Femur (tissue), 1 donor: ENCODE measurements at places on chromosomes 3 and 15.

GRCh38 chr15:31365655-31366127 lies 39.1 kb downstream of the KLF13 start:
- DNase-seq: peak; percentile 83

- DNase-seq: no peak
Measured at GRCh38 chr3:143596957-143597642, 251.2 kb downstream of the SLC9A9 start.

GRCh38 chr15:33068511-33068990 lies 126.0 kb downstream of the FMN1 start:
- peak; percentile 81 for DNase-seq

DNA sequence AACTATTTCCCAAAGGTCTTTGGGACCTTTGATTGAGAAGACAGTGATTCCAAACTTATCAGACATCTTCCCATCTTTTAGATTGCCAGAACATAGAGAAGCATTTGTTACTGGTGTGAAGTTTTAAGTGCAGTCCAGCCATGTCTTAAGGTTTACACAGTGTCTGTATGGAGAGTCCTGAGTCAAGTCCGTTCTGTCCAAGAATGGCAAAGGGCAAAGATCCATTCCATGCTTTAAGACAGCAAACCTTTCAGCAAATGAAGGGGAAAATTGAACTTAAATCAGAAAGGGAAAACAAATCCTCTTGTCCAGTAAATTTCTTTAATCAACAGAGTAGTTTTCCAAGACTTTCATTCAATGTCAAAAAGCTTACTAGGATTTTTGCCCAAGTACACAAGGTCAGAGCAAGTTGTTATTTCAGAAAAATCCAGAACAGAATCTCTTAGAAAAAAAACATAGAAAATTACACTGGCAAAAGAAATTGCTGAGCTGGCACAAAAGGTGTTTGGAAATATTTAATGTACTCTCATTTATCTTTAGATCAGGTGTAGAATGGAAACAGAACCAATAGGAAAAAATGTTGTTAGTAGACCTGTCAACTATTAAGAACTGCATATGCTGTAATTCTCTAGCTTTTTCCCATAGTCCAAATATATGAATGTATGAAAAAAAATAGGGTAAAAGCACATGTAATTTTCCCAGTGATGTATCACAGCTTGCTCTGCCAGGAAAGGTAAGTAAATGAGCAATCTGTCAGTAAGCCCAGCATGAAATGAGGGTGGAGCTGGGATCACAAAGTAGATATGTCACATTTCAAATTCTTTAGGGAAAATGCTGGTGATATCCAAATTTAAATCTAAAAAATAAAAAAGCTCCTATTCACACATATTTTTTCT lies 1099.9 kb downstream of the TUSC7 start:
- DNase-seq: no peak

DNA sequence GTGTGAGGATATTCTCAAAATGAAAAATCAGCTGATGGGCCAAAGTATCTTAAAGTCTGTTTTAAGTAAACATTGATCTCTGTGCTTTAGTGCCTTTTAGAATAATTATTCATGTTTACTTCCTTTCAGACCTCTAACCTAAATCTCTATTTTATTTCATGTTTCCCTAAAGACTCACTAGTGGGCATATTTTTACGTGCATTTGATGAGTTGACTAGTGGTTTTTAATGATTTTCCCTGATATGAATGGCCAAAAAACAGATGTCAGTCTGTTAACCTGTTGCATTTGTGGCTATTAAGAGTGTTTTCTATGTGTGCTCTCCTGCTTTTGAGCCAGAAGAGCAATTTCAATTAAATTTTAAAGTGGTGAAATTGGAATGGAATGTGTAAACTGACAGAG lies 6.9 kb downstream of the FAIM start:
- DNase-seq: no peak

DNA sequence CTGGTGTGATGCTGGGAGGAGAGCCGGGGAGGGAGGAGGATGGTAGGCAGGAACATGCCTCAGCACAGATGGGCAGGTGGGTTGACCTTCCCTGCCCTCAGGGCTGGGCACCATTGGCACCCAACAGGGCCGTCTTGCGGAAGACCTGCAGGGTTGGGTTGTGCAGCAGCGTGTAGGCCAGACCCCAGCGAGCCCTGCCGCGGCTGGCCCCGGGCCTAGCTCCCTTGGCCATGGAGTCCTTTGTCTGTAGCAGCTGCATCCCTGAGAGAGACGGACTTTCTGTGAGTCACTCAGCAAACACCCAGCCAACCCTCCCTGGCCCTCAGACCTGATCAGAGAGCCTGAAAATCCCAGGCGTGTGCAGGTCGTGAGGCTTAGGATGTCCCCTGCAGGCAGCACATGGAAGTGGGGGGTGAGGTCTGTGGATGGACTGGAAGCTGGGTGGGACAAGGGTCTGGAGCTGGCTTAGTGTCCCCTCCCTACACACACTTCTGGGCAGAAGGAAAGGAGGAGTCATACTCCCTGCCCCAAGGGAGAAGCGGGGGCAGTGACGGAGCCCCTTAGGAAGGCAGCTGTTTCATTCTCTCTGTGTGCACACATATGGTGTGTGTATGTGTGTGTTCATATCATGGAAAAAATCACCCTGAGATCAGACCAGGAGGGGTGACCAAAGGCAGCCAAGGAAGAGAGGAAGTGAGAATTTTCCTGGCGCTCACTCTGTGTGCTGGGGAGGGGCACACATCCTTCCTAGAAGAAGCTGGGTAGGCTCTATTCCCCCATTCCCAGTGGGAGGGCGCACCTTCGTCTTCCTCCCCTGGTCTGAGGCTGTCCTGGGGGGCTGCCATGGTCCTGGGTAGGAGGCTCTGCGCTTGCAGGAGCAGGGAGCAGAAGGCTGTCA lies 6.7 kb downstream of the ISLR start:
- DNase-seq: peak; percentile 81

DNA sequence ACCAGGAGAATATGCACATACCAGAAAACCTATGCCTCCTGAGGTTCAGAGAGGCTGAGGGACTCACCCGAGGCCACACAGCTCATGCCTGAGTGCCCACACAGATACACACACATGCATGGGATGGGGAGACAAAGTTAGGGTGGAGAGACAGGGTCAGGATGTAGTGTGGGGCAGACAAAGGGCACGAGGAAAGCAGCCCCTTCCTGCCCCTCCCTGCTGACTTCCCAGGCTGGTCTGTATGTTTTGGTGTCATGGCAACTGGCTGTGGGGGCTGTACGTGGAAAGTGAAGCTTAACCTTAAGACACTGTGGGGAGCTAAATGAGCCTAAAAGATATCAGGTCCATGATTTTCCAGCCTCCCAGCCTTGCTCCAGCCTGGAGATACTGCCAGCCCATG lies 57.8 kb downstream of the EPHB3 start:
- DNase-seq: peak; percentile 70

DNA sequence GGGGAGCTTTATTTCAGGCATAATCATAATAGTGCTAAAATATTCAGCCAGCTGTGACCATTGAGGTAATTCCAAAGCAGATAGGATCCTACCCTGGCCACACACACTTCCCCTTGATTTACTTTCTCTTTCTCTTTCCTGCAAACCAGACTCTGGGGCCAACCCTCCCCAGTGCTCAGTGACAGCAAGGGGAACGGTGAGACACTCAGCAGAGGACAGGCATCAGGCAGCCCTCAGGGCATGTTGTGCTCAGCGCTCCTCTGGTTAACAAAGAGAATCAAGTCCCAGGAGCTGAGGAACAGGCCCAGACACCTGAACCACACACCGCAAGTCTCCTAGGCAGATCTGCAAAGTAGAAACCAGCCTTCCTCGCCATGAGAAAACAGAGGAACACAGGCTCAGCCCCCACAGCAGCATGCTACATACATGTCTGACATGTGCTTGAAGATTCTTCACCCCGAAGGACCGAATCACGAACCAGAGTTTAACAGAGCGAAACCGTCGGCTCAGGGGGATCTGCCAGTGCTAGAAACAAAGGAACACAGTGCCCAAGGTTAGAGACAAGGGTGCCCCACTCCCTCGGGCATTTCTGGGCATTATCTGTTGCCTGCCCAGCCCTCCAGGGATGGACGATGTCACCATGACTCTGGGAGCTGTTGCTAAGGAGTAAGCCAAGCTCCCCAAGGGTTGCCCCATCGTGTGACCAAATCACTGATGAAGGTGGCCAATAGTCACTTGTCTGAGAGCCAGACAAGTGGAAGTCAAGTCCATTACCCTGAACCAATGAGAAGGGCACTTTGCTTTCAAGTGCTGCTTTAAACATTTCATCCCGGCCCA lies 17.5 kb downstream of the HDC start:
- no peak for DNase-seq

DNA sequence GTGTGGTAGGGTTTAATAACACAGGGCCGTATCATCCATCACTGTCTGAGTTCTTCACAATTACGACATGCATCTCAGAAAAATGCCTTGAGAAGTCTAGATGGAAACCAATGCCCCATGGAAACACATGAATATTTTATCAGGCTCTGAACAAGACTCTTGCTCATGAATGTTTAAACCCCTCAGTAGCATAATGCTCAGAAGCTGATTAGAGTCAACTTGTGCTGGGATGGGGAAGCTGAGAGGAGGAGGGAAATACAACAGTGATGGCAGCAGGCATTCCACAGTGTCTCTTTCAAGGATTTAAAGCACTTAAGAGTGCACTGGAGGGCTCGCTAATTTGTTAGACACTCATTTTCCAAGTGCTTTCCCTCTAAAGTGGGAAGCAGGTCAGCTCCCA lies 3.8 kb downstream of the GPR156 start:
- no peak for DNase-seq

DNA sequence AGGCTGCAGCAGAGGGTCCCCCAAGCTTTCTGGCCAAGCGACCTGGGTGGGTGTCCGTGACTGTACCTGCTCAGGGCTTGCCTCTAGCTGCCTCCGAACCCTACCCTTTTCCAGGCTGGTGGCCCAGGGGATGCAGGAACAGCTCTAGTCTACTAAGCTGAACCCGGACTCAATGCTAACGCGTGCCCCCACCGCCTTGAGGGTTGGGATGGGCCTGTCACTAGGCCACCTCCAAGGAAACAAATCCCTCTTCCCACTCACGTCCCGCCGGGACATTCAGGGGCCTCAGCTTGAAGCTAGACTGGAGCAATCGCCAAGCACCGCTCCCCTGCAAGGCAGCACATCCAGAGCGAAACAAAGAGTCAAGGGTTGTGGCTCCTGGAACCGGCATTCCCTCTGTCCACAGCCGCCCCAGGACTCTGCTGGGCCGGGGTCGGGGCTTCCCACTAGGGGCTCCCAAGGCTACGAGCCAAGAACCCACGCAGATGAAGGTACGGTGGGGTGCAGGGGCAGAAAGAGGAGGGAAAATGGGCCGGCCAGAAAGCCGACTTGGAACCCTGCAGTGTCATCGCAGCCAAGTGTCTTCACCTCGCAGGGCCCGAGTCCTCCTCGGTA lies 2.9 kb downstream of the FBXL22 start:
- DNase-seq: no peak

DNA sequence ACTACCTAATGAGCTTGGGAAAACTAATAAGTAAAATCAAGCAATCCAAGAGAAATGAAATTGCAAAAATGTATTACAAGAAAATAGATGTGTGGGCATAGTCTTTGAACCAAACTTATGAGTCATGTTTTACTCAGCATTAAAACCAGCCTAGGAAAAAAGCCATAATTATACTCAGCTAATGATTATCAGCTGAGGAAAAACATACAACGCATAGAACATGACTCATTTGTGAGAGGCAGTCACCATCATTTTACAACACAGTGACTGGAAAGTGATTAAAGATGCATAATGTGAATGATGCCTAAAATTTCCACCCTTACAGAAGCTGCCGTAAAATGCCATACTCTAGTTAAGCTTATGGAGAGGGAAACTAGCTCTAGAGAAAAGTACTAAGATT lies 238.0 kb upstream of the EOMES start:
- no peak for DNase-seq

GRCh38 chr3:176376531-176376930 lies 820.8 kb downstream of the TBL1XR1 start:
- DNase-seq: no peak

DNA sequence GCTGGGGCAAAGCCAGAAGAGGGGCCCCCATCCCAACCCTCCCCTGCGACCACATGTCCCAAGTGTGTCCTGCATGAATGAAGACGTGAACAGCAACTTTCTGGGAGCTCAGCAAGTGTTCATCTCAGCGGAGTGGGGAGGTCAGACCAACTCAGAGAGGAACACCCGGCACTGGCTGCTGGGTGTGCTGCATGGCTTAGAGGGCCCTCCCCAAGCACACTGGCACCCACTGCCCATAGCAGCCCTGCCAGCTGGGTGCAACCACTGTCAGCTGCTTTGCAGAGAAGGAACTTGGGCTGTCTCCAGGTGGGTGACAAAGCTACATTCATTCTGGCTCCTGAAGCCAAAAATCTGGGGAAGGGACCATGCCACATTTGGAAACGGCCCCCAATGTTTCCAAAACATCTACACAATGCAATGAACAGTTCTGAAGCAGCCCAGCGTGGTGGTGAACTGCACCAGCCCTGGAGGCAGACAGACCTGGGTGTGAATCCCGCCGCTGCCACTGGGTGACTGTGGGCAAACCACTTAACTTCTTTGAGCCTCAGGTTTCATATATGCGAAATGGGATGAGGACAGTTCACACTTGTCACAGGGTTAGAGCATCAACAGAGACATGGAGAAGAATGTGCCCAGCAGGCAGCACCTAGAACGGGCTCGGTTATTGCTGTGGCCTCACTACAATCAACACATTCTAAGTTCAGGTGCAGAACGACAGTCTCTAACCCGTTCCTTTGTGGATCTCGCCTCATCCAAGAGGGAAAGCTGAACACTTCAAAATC lies 145.4 kb downstream of the NUP210 start:
- DNase-seq: peak; percentile 47

GRCh38 chr3:146343551-146343950 lies 92.6 kb upstream of the PLSCR4 start:
- no peak for DNase-seq

DNA sequence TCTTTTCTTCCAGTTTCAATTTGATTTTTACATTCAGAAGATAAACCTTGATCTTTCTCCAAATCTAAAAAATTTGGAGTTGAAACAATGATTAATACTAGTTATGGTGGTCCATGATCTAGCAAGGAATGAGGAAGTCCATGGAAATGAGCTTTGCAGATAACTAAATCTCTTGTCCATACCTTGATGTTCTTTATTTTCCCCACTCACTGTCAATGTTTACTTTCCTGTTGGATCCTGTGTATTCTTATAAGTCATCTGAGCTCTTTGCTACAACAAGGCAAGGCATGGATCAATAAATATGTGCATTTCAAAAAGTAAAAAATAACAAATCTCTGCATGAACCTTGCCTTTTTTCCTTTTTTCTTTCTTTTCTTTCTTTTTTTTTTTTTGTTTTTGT lies 6.2 kb upstream of the MYO1E start:
- DNase-seq: no peak

- no peak for DNase-seq
Measured at GRCh38 chr3:18556503-18557135, 131.5 kb upstream of the SATB1 start.

DNA sequence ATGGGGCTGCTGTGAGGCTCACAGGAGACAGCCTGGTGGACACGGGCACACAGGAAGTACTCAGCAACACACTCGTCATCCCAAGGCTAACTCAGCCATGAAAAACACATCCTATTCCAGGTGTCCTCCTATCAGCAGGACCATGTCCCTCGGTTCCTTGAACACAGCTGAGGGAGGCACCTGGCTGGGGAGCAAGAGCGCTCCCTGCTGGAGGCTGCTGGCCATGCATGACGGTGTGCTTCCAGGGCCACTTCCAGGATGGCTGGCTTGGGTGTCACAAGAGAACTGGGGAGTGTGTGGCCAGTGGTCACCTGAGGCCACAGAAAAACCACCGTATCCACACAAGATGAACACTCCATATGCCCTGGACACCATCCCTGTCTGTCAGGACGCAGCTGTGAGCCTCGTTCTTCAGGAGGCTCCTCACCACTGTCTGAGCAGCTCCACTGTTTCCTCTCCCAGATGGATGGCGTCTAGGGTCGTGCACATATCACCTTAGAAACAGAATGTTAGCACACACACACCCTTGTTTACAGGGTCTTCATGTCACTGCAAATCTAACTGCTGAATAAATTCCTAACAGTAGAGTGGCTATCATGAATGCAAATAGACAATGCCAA lies 31.0 kb downstream of the POC1A start:
- peak; percentile 86 for DNase-seq
